ENCODE measurements at places on chromosomes 12 and 14.

- H3K4me1 ChIP-seq, result peaks cover 12% of the 10 kb centered on the region
- no peak overlapping the region for H3K4me3 ChIP-seq
- H3K36me3 ChIP-seq, result no peaks in the 10 kb centered on the region
- no peak overlapping the region for H3K27ac ChIP-seq
- DNase-seq, result no peak
Observed at GRCh38 chr12:88726806-88727720, 146.8 kb upstream of the KITLG start.

DNA sequence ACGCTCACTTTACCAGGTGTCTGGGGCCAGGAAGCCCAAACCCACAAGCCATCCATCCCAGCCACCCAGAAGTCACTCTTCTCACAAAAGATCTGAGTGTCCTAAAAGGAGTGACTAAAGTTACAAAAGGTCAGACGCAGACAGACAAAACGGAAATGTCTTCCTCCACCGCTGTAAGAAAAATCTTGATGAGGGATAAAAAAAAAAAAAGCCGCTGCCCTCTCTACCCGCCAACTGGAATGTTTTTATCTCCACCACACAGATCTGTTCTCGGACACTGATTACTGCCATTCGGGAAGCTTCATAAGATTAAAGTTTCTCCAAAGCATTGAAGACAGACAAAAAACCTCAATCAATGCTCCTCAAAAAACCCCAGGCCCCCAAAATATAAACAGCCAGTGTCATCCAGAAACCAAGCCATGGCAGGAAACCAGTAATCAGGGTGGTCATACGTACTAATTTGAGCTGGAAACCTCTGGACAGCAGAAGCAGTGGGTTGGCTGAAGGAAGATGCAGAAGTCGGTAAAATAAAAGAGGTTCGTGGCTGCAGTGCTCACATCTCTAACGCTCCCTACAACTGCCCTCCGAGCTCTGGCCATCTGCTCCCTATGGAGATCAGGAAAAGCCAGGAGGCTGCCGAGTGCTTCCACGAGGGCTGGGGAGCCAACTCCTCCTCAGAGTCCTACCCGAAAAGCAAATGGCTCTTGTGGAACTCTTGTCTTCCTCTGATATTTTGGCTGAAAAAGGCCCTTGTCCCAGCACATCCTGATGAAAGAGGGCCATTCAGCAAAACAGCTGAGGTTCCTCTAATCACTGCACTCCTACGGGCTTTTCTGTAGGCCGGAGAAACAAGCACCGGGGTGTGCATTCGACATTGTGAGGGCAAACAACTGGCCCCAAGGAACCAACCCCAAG lies 30.3 kb downstream of the SSH1 start:
- DNase-seq, result no peak
- peak overlapping the region; percentile 70 for H3K27ac ChIP-seq
- H3K36me3 ChIP-seq, result peaks cover 29% of the 10 kb centered on the region
- H3K4me3 ChIP-seq, result peak overlapping the region; percentile 3

DNA sequence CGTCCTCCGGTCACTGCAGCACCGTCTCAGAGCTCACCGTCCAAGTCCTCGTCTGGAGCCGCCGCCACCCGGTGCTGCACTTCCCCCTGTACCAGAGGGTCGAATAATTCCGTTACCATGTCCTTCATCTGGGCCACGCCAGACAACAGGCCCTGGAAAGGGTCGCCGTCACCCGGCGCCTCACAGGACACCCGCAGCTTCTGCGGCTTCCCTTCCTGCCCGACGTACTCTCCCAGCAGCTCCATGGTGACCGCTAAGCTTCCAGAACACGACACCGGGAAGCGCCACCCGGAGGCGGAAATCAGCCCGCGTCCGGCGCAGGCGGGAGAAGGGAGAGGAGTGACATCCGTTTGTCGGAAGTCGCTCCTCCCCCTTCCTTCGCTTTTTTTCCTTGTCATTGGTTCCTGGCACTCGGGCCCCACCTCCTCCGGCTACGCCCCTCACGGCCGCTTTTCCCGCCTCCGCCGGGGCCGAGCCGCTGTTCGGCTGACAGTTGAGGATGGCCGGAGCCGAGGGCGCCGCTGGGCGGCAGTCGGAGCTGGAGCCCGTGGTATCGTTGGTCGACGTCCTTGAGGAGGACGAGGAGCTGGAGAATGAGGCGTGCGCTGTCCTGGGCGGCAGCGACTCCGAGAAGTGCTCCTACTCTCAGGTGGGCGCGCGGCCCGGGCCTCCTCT lies at the start of the genes GON7 and UBR7:
Gene GON7, minus strand, starts transcription at position 273 of the 675 bp plus-strand sequence. Its CDS starts 28 bp downstream, at position 245.
Gene UBR7, plus strand, starts transcription at position 464 of the 675 bp plus-strand sequence. Its CDS starts 36 bp downstream, at position 500.
- peak; percentile 95 for DNase-seq
- no peaks in the 10 kb centered on the region for H3K27me3 ChIP-seq
- H3K36me3 ChIP-seq, result no peaks in the 10 kb centered on the region
- peaks cover 15% of the 10 kb centered on the region for H3K4me1 ChIP-seq
- H3K27ac ChIP-seq, result peak within 1 kb of the TSS; percentile 90

- H3K27me3 ChIP-seq, result no peaks in the 10 kb centered on the region
- no peaks in the 10 kb centered on the region for H3K36me3 ChIP-seq
- peak overlapping the region; percentile 50 for H3K27ac ChIP-seq
- H3K4me1 ChIP-seq, result peaks cover 10% of the 10 kb centered on the region
- DNase-seq, result no peak
Observed at GRCh38 chr12:69459477-69459876, 10.7 kb upstream of the FRS2 start.

DNA sequence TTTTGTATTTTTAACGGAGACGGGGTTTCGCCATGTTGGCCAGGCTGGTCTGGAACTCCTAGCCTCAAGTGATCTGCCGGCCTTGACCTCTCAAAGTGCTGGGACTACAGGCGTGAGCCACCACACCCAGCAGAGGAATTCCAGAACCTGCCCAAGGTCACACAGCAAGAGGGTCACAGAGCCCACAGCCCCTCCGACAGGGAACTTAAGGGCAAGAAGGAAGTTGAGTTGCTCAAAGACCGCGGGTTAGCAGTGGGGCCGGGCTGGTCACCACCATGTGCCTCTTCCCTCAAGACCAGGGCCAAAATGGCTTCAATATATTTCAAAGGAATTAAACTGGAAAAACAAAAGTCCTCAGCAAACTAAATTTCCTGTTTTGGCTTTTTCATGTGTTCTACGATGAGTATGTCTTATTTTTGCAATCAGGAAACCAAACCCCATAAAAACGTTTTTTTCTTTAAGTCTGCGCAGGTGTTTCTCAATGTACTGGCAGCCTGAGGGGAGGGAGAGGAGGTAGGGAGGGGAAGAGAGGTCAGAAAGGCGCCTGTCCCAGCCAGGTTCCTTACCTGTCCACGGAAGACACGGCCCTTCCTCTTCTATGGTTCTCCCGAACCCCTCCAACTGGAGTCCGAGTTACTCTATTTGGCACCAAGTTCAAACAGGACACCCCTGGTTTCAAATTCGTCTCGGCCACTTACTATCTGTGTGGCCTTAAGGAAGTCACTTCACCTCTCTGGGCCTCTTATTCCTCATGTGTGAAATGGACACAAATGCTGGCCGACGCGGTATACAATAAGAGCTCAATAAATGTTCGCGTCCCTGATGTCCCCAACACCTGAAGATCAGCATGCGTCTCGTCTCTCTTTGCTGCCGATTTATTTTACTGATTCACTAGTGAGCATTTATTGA lies 778 bp downstream of the SLC8B1 start:
- peaks cover 15% of the 10 kb centered on the region for H3K27me3 ChIP-seq
- peaks cover 18% of the 10 kb centered on the region for H3K36me3 ChIP-seq
- no peak for DNase-seq
- peak overlapping the region; percentile 92 for H3K4me3 ChIP-seq

- peaks cover 10% of the 10 kb centered on the region for H3K36me3 ChIP-seq
- no peak overlapping the region for H3K4me3 ChIP-seq
- no peak overlapping the region for H3K27ac ChIP-seq
- H3K4me1 ChIP-seq, result peaks cover 17% of the 10 kb centered on the region
- DNase-seq, result no peak
- H3K27me3 ChIP-seq, result no peaks in the 10 kb centered on the region
Observed at GRCh38 chr14:56224229-56224628, 106.0 kb downstream of the PELI2 start.

GRCh38 chr14:99803803-99804202 lies 10.6 kb downstream of the EML1 start:
- H3K27me3 ChIP-seq, result no peaks in the 10 kb centered on the region
- DNase-seq, result no peak
- peaks cover 30% of the 10 kb centered on the region for H3K4me1 ChIP-seq
- H3K27ac ChIP-seq, result peak overlapping the region; percentile 49
- no peaks in the 10 kb centered on the region for H3K36me3 ChIP-seq

- H3K36me3 ChIP-seq, result no peaks in the 10 kb centered on the region
- peaks cover 3% of the 10 kb centered on the region for H3K27me3 ChIP-seq
- no peak overlapping the region for H3K4me3 ChIP-seq
- no peaks in the 10 kb centered on the region for H3K4me1 ChIP-seq
Observed at GRCh38 chr14:72830786-72831594, 62.9 kb downstream of the DPF3 start.

GRCh38 chr14:54480830-54481562 lies 7.8 kb downstream of the GMFB start:
- H3K4me3 ChIP-seq, result peak overlapping the region; percentile 51
- no peak for DNase-seq
- H3K27ac ChIP-seq, result peak overlapping the region; percentile 79
- H3K27me3 ChIP-seq, result no peaks in the 10 kb centered on the region
- peaks cover 27% of the 10 kb centered on the region for H3K36me3 ChIP-seq
- H3K4me1 ChIP-seq, result peaks cover 18% of the 10 kb centered on the region

DNA sequence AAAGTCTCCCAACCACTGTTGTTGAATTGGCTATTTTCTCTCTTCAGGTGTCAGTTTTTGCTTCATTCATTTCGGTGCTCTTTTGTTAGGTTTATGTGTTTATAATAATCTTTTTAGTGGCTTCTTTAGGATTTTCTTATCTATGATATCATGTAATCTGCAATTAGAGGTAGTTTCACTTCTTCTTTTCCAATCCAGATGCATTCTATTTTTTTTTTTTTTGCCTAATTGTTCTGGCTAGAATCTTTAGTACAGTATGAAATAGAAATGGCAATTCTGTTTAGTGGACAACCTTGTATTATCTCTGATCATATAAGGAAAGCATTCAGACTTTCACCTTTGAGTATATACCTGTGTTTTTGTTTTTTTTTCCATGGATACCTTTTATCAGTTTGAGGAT lies 17.4 kb downstream of the CNOT2 start:
- H3K27me3 ChIP-seq, result no peaks in the 10 kb centered on the region
- peaks cover 8% of the 10 kb centered on the region for H3K4me1 ChIP-seq
- peaks cover 19% of the 10 kb centered on the region for H3K36me3 ChIP-seq

- H3K27ac ChIP-seq, result no peak overlapping the region
- H3K36me3 ChIP-seq, result peaks cover 29% of the 10 kb centered on the region
- no peak for DNase-seq
- H3K27me3 ChIP-seq, result peaks cover 28% of the 10 kb centered on the region
- no peak overlapping the region for H3K4me3 ChIP-seq
Observed at GRCh38 chr12:2629051-2629450, 165.7 kb upstream of the FKBP4 start.

DNA sequence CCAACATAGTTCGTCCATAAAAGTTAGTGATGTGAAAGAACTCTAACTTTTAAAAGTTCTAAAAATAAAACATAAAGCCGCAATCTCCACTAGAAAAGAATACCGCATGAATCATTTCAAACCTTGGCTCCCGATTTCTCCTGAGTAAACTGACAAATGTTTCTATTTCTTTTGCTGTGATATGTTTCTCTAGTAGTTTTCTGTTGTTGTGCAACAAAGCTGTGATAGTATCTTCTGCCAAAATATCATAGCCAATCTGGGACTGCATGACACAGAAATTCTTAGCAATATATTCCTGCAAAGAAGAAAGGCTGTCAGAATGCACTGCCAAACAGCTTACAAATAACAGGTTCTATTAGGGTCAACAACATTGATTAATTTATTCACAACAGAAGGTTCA lies 174.0 kb downstream of the ITPR2 start:
- H3K4me3 ChIP-seq, result no peak overlapping the region
- H3K27ac ChIP-seq, result no peak overlapping the region
- no peaks in the 10 kb centered on the region for H3K4me1 ChIP-seq
- H3K27me3 ChIP-seq, result no peaks in the 10 kb centered on the region

DNA sequence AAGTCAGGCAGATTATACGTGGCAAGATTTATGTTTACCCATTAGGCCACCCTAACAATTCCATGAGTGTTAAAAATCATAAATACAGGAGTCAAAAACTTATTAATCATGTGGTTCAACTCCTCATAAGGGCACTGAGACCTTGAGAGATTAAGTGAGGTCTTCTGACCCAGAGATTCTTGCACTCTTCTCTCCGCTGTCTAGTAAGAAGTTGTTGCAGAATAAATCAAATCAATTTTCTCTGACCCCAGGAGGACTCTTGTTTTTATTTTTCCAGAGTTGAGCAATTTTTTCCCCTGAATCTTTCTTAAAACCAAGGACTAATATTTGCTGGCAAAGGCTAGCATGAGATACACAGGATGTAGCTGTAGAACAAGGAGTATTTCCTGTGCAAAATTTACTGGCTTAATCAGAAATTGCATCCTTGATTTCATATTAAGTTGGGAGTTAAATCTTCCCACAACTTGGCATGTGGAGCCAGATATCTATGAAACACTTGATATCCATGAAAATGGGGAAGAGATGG lies 90.9 kb upstream of the PTHLH start:
- H3K27me3 ChIP-seq, result peaks cover 8% of the 10 kb centered on the region
- no peak overlapping the region for H3K4me3 ChIP-seq
- no peaks in the 10 kb centered on the region for H3K4me1 ChIP-seq
- no peak overlapping the region for H3K27ac ChIP-seq
- H3K36me3 ChIP-seq, result peaks cover 8% of the 10 kb centered on the region

GRCh38 chr14:103002578-103003350 lies 54.6 kb downstream of the CDC42BPB start:
- no peak overlapping the region for H3K27ac ChIP-seq
- H3K4me1 ChIP-seq, result no peaks in the 10 kb centered on the region
- no peak overlapping the region for H3K4me3 ChIP-seq

DNA sequence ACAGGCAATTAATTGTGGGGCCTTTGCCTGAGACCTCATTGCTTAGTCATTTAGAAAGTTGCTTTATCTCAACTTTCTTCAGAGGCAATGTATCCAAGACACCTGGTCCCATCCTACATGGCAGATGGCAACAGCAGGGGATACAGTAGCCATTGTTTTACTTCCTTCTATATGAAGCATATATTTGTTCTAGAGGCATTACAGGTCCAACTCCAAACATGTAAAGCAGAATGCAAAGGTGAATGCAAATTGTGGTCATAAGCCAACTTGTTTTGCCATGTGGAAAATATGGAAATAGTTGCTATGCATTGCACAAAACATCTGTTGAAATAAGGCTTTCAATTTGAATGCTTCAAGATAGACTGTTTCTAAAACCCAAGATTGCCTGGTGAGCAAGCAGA lies 109.8 kb upstream of the BCAT1 start:
- no peaks in the 10 kb centered on the region for H3K4me1 ChIP-seq
- no peaks in the 10 kb centered on the region for H3K27me3 ChIP-seq

GRCh38 chr12:8917031-8917430 lies 2.7 kb downstream of the PHC1 start:
- no peak for DNase-seq
- peaks cover 18% of the 10 kb centered on the region for H3K36me3 ChIP-seq
- no peaks in the 10 kb centered on the region for H3K27me3 ChIP-seq
- H3K4me3 ChIP-seq, result no peak overlapping the region
- no peak overlapping the region for H3K27ac ChIP-seq

- H3K27me3 ChIP-seq, result no peaks in the 10 kb centered on the region
- peaks cover 5% of the 10 kb centered on the region for H3K4me1 ChIP-seq
Observed at GRCh38 chr14:62301080-62301479, 538.9 kb downstream of the SNAPC1 start.

GRCh38 chr12:124867401-124867930 lies 3.8 kb upstream of the SCARB1 start:
- H3K4me3 ChIP-seq, result no peak overlapping the region
- peaks cover 25% of the 10 kb centered on the region for H3K4me1 ChIP-seq
- no peak overlapping the region for H3K27ac ChIP-seq
- no peaks in the 10 kb centered on the region for H3K36me3 ChIP-seq
- DNase-seq, result no peak
- H3K27me3 ChIP-seq, result peaks cover 5% of the 10 kb centered on the region
